Cerebellar nuclear complex (tissue), 1 donor: ENCODE measurements at places on chromosomes 6 and 20.

DNA sequence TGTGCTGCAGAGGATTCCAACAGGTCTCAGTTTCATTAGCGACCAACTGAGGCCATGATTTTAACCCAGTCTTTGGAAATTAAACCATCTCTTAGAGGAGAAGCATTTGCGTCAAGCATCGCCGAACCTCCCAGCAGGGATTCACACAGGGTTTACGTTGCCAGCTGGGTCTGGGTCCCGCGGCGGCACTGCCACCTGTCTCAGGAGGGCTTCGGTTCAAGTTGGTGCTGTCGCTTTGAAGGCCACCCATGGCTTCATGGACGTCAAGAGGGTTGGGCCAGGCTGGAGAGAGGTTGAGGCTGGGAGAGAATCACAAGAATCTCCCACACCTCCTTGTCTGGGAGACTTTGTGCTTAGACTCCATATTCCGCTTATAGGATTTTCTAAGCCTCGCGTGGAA lies 43.0 kb upstream of the FRMD1 start:
- no peak for DNase-seq

GRCh38 chr6:150503586-150504339 lies 95.9 kb upstream of the PLEKHG1 start:
- no peak for DNase-seq

DNA sequence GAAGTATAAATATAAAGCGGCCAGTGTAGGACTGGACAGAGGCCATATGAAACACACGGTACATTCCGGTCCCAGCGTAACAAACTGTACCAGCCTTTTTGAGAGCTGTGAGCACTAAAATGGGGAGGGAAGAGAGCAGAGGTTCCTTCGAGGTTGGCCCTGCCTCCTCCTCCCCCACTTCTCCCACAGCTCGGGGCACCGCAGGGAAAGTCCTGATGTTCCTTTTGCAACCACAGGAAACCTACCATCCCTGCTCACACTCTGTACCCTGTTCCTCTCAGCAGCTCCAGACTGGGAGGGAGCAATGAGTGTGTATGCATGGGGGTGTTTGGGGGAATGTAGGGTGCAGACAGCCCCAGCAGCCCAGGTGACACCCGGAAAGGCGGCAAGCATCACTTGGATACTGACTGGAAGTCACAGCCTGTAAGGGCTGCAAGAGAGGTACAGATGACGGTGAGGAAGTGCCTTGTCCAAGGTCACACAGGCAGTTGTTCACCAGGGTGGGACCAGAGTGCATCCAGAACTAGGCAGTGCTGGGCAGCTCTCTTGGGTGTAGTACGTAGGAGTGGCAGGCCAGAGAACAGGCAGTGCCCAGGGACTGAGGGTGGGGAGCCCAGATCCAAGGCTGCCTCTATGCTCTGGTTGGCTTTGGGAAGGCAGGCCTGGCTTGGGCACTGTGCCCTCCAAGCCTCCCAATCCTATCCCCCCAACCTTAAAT lies 11.0 kb upstream of the ARMC12 start:
- DNase-seq: no peak

- no peak for DNase-seq
These were observed 1.2 kb downstream of the CHMP4B start for GRCh38 chr20:33812152-33812849.

- no peak for DNase-seq
These were observed 12.2 kb upstream of the DSTN start for GRCh38 chr20:17557675-17558006.

- no peak for DNase-seq
These were observed 26.2 kb downstream of the ZKSCAN8 start for GRCh38 chr6:28167926-28168325.

GRCh38 chr6:41878246-41878645 lies 16.9 kb downstream of the USP49 start:
- no peak for DNase-seq

DNA sequence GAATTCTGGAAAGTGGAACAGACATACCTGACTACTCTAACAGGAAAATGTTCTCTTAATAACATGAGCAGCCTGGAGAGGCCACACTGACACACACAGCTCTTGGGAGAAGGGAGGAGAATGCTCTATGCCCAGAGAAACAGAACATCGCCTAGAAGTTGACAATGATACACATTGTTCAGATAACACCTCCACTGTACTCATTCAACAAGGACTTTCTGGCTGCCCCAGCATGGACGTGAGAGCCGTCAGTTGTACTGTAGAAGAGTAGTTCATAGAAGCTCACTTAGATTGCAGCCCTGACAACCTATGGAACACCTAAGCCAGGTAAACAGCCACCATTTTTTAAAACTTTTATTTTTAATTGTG lies 28.9 kb downstream of the BMP7 start:
- no peak for DNase-seq

GRCh38 chr6:129475477-129476247 lies 234.3 kb downstream of the ARHGAP18 start:
- DNase-seq: no peak

DNA sequence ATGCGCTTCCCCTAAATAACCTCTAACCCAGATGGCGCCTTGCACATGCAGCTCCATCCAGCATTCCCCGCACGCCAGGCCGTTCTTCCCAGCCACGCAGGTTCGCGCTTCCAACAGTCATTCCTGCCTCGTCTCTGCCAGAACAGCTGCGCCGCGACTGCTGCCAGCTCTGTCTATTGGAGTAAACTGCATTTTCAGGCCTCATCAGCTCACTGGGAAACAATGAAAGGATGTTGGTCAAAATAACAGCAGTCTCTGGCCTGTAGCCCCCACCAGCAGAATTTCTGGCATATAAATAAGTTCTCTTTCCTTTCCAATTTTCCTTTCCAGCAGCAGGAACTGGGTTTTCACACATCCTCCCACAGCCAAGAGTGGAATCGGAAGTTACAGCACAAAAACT lies 14.6 kb downstream of the NRSN1 start:
- DNase-seq: no peak

- no peak for DNase-seq
These were observed 72.7 kb downstream of the ELOVL4 start for GRCh38 chr6:79874531-79875134.

DNA sequence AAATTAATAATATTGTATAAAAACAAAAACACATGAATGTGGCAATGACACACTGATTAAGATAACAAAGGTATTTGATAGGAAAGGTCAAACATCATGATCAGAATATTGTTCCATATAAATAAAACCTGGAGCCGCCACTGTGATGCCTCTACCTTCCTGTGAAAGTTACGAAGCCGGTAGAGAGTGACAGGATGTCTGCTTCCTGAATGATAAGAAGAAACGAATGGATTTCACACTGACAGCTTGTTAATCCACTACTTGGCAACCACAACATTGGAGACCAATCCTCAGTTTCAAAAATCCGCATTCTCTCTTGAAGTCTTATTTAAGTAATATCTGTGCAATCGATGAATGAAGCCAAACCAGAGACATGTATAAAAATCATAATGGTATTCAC lies 315.1 kb downstream of the HDGFL1 start:
- DNase-seq: no peak

- no peak for DNase-seq
These were observed 16.3 kb upstream of the TRPC4AP start for GRCh38 chr20:35108921-35109320.

DNA sequence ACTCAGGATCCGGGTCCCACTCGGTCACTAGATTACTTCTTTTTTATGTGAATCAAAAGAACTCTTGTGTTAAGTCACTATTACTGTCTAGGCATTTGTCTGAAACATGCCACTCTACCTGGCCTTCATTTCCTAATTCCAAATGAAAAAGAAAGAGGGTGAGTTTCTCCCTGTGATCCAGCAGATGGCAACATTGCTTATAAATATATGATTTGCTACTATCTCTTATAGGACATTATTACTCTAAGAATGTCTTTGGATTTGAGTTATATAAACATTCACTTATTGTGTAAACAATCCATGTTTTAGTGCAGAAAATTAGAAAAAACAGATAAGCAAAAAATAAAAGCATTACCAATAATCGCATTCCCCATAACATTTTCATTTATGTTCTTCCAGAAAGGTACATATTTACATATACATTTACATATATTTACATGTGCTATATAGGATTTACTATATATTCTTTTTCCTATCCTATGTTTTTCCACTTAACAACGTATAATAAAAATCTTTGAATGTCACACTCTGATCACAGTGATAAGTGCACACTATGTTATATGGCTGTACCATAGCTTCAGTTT lies 66.9 kb downstream of the FAXC start:
- no peak for DNase-seq

DNA sequence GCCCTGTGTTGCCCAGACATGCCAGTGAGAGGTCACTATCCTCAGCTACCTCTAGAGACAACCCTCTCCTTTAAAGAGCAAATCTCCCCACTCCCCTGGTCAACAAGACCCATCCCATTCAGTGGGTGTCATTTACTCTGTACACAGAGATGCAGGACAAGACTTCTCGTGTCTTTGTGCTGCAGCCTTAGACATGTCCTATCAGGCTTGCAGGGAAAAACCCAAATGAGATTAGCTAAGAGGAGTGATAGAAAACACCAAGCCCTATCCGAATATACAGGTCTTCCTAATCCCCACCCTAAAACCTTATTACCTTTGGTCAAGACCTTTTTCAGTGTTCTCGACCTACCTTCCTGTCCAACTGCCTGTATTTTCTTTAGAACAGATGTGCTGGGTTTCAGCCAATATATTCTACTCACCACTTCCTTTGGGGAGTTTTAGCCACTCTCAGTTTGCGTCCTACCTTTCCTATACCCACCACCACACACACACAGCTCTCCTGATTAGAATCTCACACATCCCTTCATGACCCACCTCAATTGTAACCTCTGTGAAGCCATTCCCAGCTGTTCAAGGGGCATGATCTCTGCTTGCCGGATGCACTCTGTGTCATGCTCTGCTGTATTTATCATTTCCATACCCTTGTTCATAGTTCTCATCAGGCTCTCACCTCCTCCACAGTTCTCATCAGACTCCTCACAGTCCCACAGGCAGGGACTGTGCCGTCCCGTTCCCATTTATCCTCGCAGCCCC lies 39.7 kb downstream of the TRAM2 start:
- DNase-seq: no peak

DNA sequence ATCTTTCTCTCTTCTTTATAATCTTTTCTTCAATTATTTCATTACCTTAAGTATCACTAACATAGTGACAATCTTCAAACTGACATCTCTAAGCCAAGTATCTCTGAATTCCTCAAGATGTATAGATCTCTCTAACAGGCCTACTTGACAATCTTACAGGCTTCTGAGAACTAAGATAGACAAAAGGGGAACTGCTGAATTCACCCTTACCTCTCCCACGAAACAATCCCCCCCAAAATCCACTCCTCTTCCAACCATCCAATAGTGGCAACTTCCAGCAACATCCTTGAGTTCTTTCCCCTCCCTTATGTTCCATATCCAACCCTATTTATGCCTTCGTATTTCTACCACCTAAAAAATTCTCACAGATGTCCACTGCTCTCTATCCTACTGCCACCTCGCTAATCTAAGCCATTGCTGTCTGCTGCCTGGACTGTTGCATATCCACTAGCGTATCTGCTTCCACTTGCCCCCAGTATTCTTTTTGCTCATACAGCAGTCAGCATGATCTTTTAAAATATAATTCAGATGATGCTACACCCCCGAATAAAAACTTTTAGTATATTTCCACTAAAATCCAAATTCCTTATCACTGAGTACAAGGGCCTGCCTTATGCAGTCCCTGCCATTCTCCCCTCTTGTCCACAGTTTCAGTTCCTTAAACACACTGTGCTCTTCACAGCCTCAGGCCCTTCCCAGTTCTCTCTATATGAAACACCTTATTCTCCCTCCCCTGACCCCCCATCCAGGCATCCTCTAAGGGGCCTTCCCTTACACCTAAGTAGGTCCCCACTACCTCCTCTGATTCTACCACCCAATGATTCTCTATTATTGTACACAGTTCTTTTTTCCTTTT lies 8.0 kb downstream of the REPS1 start:
- DNase-seq: no peak

DNA sequence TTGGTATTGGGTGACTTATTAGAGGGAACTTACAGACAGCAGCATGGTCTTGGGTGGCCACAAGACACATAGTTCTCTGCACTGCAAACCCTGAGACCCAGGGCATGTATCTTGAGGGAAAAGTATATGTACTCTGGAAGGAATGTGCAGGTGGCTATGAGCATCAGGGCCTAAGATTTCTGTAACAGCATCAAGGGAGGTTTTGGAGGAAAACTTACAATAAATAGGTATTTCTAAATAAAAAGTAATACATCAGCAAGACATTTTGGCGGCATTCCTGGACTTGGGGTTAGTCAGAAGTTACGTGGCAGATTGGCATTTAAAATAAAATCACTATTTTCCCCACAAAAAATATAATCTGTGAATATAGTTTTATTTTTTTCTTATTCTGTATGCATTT lies 8.0 kb upstream of the STX7 start:
- no peak for DNase-seq

GRCh38 chr20:38208523-38208922 lies 43.5 kb upstream of the TGM2 start:
- DNase-seq: no peak

DNA sequence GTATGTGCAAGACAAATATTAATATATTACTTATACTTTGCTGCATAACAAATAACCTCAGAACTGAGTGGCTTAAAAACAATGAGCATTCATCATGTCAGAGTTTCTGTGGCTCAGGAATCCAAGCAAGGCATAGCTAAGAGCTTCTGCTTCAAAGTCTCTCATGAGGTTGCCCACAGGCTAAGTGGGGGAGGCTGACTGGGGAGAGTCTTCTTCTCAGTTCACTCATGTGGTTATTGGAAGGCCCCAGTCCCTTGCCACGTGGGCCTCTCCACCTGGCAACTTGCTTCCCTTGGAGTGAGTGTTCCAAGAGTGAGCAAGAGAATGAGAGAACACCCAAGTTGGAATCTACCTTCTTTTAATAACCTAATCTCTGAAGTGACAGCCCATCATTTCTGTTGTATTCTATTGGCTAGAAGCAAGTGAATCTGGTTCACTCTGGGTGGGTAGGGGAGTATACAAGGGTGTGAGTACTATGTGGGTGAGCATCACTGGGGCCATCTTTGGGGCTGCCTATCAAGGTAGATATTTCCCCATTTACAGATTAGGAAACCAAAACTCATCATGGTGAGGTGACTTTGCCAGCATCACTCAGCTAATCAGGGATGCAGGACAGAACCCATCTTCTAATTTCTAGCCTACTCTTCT lies 36.0 kb downstream of the DNAH8 start:
- DNase-seq: no peak

GRCh38 chr6:137952247-137952646 lies 85.2 kb downstream of the TNFAIP3 start:
- no peak for DNase-seq

DNA sequence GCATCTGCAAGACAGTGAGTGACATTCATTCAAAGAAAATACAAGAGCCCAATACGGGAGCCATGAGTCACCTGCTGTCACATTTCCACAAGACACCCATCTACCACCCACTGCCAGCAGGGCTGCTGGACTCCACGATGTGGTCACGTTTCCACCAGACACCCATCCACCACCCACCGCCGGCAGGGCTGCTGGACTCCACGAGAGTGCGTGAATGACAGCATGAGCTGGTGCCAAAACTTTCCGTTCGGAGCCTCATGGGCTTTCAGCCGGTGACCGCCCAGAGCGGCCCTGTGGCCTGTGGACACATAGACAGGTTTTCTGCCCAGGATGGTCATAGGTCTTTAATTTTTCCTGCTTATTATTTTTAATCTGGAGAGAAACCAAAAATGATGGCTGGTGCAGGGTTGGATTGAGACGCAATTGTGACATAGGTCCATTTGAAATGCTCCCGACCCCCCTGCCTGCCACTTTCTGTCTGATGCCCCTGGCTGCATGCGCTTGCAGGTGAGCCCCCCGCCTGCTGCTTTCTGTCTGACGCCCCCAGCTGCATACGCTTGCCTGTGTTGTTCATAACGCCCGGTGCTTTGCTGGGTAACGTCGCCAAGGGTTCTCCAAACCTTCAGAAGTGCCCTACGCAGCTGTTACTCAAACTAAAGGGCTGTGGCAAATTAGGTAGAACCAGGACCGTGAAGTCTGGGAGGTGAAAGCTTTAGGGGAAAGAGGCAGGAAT lies 59.1 kb upstream of the SMOC2 start:
- no peak for DNase-seq
